Mammary epithelial cell (primary cell): ENCODE measurements at places on chromosomes 6 and 20. TPM values are rescaled to one million over a fixed set of nuclear protein-coding genes. Genes with fewer than 3 reads are reported as not detected.
A peak's percentile ranks its signal among the peaks of the same experiment; 100 is the strongest.

DNA sequence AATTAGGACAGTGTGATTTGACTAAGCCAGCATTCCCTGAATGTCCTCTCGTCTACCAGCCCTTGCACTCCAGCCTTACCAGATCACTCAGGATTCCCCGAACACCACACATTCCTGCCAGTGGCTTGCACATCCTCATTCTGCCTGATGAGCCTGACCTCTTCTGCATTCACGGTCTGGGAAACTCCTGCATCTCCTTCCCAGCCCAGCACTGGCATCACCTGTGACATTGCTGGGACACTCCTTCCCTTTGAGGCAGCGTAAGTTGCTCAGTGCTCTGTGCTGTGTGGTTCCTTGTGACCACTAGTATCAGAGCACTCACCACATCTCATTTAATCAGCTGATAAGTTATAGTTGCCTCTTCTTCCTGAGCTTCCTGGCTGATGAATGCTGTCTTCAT, 17.3 kb downstream of the NCOA7 start:
- DNase-seq, result no peak

GRCh38 chr6:166167258-166167731, 356 bp downstream of the TBXT start:
- no peak for DNase-seq

DNA sequence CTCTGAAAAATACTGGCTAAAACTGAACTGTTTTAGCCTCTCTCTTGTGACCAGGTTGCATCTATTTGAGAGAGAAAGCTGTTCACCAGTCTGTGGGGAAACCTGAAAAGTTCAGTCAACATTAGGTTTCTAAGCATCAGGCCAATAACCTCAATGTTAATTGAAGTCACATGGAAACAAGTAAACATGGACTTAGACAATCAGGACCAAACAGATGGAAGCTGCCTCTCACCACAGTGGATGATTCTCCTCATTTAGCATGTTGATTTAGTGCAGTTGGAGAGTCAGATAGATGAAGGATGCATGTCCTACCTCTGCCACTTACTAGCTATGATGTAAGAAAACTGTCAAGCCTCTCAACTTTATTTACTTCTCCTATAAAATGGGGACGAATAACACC, 18.2 kb downstream of the SCGN start:
- DNase-seq, result no peak

GRCh38 chr6:13272131-13273046, 55.9 kb downstream of the TBC1D7 start:
- no peak for DNase-seq

- peak; percentile 42 for DNase-seq
Observed at GRCh38 chr6:39347906-39348585, 25.5 kb upstream of the KCNK16 start.

DNA sequence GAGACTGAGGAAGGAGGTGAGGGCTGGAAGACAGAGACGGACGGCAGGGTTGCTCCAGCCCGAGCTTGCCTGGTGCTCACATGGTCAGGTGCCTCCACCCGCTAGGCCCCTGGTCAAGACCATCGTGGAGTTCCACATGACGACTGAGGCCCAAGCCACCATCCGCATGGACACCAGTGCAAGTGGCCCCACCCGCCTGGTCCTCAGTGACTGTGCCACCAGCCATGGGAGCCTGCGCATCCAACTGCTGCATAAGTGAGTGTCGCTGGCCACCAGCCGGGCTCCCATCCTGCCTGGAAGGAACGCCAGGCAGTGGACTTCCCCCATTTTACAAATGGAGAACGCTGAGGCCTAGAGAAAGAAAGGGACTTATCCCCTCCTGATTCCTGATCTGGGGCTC, 7.8 kb downstream of the BPIFB1 start:
- DNase-seq, result no peak

GRCh38 chr6:39923861-39924260, 10.4 kb downstream of the MOCS1 start:
- no peak for DNase-seq

- no peak for DNase-seq
Observed at GRCh38 chr6:74431873-74432580, 736.0 kb downstream of the CD109 start.

DNA sequence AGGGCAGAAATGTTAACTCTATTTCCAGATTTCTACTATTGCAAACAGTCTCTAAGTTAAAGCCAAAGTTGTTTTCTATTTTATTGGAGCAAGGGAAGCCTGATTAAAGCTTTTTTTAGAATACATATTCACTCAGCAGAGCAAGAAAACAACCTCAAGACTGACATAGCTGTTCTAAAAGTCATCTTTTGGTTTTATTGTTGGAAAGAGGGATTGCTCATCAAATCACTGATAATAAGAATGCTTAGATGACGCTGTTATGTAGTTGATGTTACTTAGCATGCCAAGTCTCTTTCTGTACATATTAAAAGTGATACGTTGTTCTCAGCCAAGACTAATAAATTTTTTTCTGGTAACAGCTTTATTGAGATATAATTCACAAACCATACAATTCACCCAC, 172.6 kb upstream of the LAMA2 start:
- DNase-seq, result no peak

Gene OLIG3
- total RNA-seq, result not detected

Gene PRICKLE4
- 1.7 TPM for total RNA-seq

Gene TREM1
- total RNA-seq, result 0.50 TPM

Gene CASS4
- under 0.01 TPM for total RNA-seq
